ENCODE measurements at places on chromosomes 2 and 18.

DNA sequence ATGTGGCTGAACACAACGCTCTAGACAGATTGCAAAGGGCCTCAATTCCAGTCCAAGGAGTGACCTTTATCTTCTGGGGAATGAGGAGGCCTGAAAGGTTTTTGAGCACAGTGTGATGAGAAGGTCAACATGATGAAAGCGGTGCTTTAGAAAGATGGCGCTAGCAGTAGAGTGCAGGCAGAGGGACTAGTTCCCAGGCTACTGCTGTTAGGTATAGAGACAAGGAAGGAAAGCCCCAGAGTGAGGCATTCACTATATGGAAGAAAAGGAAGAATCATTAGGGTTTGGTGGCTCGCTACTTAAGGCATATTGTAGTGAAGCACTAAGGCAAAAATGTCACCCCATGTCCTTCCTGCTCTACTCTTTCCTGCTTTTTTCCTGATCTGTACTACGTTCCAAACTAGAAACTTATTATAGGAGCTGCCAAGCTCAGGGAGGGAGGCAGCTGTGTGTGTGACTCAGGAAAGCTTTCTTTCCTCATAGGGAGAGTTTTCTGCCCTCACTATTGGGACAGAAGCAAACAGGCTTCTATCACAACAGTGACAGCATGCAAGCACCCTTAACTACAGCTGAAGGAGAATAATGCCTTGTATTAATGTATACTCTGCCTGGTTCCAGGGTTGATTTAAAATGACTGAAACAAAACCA lies 160.8 kb upstream of the CAVIN2 start:
- no peak for DNase-seq

DNA sequence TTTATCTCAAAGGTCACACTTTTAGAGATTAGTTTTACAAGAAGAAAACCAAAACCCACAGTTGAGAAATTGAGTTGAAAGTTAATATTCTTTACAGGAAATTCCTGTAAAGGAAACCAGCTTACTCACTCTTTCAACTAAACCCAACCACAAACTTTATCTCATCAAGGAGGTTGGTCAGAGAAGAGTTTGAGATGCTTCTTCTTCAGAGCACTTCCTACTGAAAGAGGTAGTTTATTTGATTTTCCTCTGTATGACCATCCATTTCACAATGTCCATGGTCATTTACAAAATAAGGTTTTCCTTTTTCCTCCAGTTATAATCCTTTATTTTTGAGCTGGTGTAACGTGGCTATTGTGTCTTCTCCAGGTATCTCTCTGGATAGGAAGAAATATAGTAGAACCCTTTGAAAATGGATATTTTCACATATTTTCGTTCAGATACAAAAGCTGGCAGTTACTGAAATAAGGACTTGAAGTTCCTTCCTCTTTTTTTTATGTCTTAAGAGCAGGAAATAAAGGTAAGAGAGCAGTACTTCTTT lies 4.5 kb upstream of the IL18RAP start:
- no peak for DNase-seq

GRCh38 chr2:89833780-89834117 lies 1142.3 kb downstream of the RPIA start:
- no peak for DNase-seq

DNA sequence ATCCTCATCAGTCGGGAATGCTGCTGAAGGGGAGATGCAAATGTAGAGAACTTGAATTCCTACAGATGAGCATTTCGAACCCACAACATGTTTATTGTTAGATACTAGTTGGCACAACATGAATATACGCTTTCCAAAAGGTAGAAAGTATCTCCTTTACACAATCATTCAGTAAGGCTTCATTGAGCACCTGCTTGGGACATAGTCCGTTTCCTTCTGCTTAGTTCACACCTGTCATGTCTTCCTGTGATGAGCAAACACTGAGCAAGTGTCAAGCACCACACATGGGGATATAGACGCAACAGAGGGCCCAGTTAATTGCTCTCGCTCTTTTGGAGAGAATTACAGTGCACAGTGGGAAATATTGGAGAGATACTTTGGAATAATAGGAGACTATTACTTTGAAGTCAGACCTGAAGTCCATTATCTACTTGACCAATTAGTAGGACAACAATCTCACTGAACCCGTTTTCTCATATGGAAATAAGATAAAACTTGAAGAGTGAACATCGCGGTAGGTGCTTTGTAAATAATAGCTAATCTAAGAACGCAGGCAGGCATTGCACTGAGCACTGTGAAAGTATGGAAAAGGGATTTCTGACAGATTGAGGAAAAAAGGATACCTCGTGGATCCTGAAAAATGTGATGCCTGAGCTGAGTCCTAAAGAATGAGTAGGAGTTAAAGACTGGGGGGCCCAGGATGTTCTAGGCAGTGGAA lies 1.2 kb downstream of the CPSF3 start:
- DNase-seq, result no peak

GRCh38 chr2:232587512-232587911 lies 37.0 kb downstream of the EIF4E2 start:
- no peak for DNase-seq

DNA sequence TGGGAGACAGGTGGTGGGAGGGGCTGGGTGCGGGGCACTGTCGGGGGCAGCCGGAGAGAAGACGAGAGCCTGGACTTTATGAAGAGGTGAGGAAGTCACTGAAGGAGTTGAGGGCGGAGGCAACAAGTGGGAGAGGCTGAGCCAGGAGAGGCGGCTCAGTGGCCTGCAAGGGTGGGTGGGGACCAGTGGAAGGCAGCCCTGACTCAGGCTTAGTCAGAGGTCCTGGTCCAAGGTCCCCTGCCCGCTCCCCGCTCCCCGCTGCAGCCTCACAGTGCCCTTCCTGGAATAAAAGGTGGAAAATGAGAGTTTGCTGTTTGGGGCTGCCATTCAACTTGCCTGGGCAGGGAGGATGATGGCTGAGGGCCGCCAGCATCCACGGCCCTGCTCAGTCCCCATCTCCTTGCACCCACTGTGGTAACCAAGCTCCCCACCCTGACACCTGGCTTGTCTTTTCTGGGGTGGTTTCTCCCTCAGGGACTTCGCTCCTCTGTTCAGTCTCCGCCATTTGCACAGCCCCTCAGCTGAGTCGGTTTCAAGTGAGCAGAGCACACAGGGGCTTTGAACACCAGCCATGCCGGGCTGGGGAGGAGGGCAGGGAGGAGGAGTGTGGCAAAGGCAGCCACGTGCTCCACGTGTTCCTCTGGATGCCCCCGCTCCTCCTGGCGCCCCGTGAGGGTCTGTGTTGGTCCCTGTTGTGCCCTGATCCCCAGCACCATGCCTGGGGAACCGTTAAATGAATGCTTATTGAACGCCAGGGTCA lies 13.7 kb upstream of the RALB start:
- no peak for DNase-seq

DNA sequence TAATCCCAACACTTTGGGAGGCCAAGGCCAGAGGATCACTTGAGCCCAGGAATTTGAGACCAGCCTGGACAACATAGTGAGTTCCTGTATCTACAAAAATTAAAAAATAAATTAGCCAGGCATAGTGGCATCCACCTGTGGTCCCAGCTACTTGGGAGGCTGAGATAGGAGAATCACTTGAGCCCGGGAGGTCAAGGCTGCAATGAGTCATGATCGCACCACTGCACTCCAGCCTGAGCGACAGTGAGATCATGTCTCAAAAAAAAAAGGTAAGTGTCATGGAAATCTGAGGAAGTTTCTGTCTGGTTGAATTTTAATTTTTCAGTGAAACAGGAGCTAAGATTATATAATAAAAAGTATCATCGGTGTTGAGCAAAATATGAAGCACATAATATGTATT lies 2.5 kb upstream of the C2orf15 start:
- no peak for DNase-seq

All from stimulated activated CD4-positive, alpha-beta T cell treated with anti-CD3 and anti-CD28 coated beads, Interleukin-12 subunit alpha, Interleukin-12 subunit beta, amount 100 ng/mL, for 48 hours (primary cell).